ENCODE measurements at places on chromosomes 3 and 15. TPM values are rescaled to one million over a fixed set of nuclear protein-coding genes. Genes with fewer than 3 reads are reported as not detected.

Gene C3orf85
- not detected for total RNA-seq

Gene GAP43
- total RNA-seq: not detected

Gene ADGRG7
- total RNA-seq: not detected

Gene SCN11A
- 0.09 TPM for total RNA-seq

Gene TGM4
- total RNA-seq: not detected

Gene KLHL24
- total RNA-seq: 9.6 TPM

Gene GALNT15
- total RNA-seq: not detected

Gene CHRFAM7A
- total RNA-seq: not detected

Gene ATP8B4
- 5.0 TPM for total RNA-seq

Gene ZBBX
- not detected for total RNA-seq
